NCI-H2171 (cell line): ENCODE measurements at places on chromosomes 13 and 19.

- DNase-seq: no peak
Measured at GRCh38 chr13:75913925-75914324, 277.8 kb downstream of the LMO7 start.

DNA sequence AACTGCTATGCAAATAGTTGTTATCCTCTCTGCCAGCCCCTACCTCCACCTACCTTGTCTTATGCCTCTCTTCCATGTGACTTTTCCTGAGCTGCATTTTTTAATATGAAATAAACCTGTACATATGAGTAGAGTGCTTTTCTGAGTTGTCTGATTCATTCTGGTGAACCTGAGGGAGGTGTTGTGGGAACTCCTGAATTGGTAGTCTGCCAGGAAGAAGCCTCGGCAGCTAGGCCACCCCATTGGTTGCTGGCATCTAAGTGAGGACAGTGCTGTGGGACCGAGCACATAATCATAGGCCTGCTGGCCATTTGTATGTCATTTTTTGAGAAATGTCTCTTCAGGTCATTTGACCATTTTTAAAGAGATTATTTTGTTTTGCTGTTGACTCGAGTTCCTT is 1146.8 kb downstream of the UQCRFS1 start:
- no peak for DNase-seq

GRCh38 chr19:17153996-17154395 is 61.2 kb upstream of the USE1 start:
- no peak for DNase-seq

DNA sequence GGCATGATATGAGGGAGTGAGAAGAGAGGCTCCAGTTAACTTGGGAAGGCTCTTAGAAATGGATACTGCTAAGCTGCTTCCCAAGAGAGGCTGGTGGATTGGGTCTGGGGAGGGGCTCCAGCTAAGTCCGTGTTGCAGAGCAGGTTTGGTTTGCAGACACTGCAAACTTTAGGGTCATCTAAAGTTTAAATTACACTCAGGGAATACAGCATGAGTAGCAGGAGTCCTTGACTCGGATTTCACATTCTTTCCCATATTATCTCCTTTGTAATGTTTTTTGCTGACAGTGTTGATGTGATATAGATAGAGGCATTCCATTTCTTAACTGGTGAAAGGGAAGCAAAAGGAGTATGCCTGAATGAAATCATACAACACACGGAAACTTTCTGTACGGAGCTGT is 31.9 kb downstream of the SGCG start:
- DNase-seq: no peak

DNA sequence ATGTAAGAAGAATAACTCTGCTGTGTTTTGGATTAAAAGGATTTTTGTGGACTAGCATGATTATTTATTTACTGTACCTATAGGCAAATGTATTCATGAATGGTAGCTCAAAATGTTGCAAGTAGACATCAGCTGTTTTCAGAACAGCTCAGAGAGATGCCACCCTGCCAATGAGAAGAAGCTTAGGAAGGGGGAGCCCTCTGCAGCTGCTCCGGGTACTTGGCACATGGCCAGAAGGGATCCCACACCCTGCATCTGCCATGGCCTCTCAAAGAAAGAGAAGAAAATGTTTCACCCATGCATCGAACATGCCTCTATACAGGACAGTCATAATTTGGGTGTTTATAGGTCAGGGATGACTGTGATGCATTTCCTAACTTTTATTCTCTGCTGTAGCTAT is 30.5 kb upstream of the MBNL2 start:
- DNase-seq: peak; percentile 61

DNA sequence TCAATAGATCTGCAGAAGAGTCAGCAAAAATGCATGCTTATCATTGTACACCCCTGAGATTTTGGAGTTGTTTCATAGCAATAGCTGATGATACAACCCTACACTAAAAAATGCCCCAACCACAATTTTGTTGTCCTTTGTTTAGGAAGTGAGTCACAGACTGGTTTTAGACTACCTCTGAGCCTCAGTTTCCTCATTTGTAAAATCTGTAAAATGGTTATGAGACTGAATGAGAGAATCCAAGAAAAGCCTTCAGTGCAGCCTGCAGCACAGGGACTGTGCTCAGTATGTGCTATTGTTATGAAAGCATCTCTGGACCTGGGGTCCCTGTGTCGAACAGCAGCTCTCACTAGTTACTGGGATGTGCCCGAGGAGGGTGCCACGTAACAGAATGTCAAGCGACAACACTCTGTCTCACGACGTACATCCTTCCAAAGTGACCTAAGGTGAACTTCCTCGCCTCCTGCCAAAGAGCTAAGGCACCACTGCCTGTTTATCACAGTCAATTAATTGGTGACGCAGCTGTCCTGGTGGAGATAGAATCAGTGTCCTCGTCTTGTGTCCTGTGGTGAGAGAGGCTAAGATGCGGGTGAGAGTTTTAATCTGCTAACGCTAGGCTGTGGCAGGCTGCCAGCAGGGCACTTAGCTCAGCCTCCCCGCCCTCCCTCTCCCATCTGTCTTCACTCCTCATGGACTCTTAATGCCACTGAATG is 18.1 kb downstream of the DHRS12 start:
- DNase-seq: peak; percentile 99
